ENCODE measurements at places on chromosomes 11 and 22.
A peak's percentile ranks its signal among the peaks of the same experiment; 100 is the strongest.

GRCh38 chr11:19808076-19808911 is 95.7 kb downstream of the NAV2 start:
- DNase-seq = no peak

GRCh38 chr11:119180729-119181676 is 4.3 kb upstream of the NHERF4 start:
- no peak for DNase-seq

- DNase-seq = no peak
Measured at GRCh38 chr11:45737056-45737455, 67.9 kb upstream of the SLC35C1 start.

GRCh38 chr22:48827904-48828555 is 999.6 kb downstream of the BRD1 start:
- no peak for DNase-seq

GRCh38 chr11:130775306-130776060 is 140.8 kb downstream of the SNX19 start:
- DNase-seq = no peak

GRCh38 chr11:10657308-10658271 is 36.0 kb downstream of the IRAG1 start:
- no peak for DNase-seq

DNA sequence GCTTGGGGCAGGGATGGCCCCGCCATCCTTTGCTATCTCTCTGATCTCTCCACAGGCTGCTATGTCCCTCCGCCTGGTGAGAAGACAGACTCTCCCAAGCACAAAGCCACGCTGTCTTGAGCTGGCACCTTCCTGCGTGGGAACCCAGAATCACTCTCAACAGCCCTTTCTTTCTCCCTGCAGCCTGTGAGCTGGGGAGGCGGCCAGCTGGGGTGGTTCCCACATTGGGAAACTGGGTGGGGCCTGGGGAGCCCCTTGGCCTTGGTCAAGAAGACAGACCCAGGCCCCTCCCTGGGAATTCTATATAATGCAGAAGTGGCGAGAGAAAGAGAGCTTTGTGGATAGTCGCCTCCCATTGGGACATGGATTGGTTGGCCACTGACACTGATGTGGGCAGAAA is 129.0 kb upstream of the TIMP3 start:
- DNase-seq = no peak

- no peak for DNase-seq
Measured at GRCh38 chr11:47514825-47515647, 37.9 kb downstream of the CELF1 start.

GRCh38 chr11:128669506-128670270 is 24.2 kb upstream of the FLI1 start:
- no peak for DNase-seq

DNA sequence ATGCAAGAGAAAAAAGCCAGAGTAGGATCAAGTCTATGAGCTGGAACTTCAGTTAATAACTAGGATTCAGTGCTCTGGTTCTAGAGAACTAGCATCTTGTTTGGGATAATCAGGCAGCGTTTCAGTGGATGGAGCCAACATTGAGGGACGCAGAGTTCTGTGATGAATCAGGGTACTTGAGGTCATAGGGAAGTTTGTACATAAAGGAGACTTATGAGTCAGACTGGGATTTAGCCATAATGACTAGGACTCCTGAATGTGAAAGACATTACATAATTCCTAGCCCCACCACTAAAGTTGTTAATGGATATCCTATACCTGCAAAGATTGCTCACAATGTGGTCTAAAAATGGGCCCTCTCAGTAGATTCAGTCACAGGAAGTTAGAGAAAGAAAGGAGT is 6.8 kb downstream of the SLN start:
- no peak for DNase-seq

- DNase-seq = no peak
Measured at GRCh38 chr11:33630936-33631748, 69.5 kb downstream of the C11orf91 start.

- DNase-seq = no peak
Measured at GRCh38 chr11:79536155-79536917, 95.5 kb upstream of the TENM4 start.

DNA sequence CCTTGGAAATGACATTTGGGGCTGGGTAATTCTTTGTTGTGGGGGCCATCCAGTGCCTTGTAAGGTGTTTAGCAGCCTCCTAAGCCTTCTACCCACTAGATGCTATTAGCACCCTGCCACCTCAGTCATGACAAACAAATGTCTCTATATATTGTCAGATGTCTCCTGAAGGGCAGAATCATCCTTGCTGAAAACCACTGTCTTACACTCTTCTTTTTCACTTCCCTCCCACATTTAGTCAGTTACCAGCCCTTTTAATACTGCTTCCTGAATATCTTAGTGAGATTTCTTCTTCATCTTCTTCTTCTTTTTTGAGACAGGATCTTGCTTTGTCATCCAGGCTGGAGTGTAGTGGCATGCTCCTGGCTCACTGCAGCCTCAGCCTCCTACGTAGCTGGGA is 33.1 kb downstream of the TNRC6B start:
- DNase-seq = no peak

GRCh38 chr11:19936461-19936860 is 223.8 kb downstream of the DBX1 start:
- DNase-seq = no peak

- DNase-seq = peak; percentile 84
Measured at GRCh38 chr22:49934891-49935557, 16.6 kb downstream of the CRELD2 start.

GRCh38 chr22:48415520-48415919 is 1412.2 kb downstream of the BRD1 start:
- DNase-seq = no peak

- no peak for DNase-seq
Measured at GRCh38 chr11:19232910-19233503, 7.7 kb downstream of the E2F8 start.

DNA sequence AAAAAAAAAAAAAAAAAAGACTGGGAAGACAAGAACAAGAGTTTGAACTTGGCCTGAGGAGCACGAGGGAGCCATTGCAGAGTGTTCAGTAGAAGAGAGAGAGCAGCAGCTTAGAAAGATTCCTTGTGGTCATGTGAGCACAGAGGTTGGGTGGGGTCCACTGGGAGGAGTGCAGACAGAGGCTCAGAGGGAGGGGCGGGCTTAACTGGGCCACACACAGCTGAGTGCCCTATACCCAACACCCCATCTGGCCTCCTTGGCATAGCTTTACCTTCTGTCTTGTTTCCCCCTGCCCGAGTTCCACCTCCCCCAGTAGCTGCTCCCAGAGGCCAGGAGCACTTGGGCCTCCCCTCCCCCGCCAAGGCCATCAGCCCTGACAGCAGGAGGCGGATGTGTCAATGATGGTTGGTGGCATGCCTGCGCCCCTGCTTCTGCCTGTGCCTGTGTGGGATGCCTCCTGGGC is 12.1 kb downstream of the C11orf86 start:
- DNase-seq = no peak

DNA sequence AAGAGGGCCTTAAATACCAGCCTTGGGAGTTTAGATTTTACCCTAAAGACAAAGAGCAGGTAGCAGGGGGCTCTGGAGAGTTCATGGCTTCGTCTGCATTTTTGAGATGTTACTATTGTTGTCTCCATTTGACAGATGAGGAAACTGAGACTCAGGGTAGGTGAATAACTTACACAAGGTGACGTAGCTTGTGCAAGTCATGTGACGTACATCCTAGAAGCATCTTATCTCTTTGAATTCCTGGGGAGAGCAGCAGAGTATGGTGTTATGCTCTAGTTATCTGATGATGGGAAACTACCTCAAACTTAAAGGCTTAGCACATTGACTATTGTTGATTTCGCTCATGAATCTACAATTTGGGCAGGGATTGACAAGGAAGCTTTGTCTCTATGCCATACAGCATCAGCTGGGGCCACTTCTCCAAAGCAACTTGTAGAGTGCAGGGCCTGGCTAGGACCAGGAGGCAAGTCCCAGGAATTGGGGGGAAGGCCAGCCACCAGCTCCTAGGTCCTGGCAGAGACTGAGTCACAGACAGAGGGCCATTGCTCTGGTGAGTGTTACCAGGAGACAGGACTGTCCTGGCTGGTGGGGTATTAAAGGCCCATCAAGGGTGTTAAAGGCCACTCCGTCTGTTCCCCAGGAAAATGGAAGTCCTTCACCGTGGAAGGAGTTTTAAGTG is 52.1 kb upstream of the TSKU start:
- no peak for DNase-seq

GRCh38 chr11:2166091-2166851 is 5.3 kb upstream of the INS start:
- DNase-seq = no peak

- DNase-seq = no peak
Measured at GRCh38 chr11:13280092-13280722, 2.6 kb downstream of the BMAL1 start.

DNA sequence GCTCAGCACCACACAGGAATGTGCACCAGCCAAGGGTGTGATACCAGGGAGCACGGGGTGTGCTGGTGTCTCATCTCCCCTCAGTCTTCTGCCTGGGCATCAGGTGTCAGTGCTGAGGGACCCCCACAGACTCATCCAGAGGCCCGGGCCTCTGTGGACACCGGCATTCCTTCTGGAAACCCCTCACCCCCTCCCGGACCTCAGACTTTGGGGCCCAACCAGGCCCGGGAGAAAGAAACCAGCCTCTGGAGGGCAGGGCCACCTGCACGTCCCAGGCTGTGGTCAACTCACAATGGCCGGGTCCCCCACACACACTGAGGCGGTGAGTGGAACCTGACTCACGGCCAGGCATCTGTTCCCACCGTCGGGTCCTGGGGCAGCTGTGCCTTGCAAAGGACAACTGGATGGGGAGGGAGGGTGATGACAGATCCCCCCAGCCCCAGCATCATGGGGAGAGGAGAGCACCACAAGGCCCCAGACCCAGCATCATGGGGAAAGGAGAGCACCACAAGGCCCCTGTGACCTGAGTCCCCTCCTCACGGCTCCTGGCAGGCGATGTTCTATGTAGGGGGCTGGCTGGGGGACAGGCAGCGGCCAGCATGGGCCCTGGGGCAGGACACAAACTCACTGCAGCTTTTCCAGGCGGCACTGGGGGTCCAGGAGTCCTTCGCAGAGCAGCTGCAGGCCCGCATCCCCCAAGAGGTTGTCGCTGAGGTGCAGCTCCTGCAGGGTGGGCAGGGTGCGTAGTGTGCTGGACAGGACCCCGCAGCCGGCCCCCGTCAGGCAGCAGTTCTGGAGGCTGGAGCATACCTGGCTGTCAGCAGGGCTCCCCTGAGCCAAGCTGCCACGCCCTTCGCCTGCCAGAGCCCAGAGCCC is 7.6 kb downstream of the RNH1 start:
- DNase-seq = no peak

- DNase-seq = no peak
Measured at GRCh38 chr11:16935518-16936302, 78.5 kb downstream of the PLEKHA7 start.

DNA sequence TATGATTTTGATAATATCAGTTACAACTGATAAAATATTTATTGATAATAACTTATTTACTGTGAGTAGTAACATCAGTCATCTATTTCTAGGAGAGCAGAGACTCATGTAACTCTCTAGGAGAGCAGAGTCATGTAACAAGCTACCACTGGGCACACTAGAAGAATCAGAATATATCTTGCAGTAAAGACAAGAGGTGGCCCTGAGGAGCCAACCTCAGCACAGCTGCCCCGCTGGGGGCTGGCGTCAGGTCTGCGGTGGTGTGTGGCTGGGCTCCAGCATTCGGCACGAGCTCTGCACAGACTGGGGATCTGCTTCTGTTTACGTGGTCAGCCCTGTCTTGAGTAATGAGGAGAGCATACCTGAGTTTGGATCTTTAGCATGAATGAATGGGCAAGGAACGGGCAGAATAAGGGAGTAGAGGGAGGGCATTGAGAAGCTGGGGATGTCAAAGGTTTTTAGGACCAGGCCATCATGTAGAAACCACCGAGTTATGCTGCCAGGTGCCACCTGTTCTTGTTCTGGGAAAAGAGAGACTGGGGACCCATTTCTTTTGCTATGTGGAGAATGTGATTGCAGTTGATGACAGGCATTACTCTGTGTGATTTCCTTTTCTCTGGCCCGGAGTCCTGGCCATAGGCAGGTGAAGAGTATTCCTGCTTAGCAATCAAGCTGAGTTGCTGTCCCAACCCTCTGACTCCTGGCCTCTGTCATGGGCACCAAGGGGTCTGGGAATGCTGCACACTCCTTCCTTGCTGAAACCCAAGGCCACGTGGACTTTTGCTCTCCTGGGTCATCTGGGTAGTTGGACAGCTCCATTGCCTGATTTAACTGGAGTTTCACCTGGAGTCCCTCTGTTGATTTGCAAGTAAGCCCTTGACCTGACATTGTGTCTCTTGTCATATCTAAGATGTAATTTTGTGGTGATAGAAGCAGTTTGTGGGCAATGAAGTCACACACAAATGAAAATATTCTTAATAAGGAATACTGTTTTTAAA is 50.9 kb upstream of the HEPHL1 start:
- DNase-seq = no peak

DNA sequence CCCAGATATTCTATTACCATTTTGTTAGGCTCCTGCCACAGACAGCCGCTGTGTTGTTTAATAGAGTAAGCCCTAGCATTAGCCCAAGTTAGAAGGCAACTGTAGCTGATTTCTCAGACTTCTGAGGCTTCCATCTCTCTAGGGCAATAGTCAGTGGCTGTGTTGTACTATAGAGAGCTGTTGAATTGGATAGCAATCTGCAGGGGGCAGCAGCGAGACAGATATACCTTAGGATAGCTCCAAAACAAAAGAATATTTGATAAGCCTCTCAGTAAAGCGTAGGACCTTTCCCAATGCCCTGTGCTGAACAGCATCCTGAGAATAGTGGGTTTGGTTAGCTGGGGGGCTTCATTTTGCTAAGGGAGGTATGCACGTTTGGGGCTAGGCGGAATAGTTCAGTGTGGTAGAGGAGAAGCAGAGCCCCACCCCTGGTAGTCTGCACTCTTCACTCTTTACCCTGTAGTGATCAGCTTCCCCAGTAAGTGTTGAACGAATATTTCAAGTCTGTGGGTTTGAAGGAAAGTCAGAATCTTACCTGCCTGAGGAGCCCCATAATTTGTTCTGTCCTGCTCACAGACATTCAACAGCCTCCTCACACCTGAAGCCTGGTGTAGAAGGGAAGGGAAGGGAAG is 515.1 kb downstream of the INSC start:
- no peak for DNase-seq

DNA sequence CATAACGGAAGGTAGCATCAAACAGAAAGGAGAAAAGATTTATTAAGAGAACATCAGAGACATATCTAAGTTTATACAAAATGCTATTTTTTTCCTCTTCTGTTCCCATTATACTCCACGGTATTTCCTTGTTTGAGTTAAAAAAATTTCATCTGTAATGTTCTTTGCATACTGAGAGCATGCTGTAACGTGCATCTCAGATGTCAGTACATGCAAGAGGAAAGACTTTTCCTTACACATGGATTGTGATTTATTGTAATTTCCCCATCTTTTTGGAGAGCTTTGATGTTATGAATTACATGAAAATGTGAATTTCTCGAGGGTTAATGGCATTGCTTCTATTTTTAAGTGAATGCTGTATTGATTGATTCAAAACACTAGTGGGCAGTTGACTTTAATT is 1164.0 kb downstream of the LRRC4C start:
- DNase-seq = no peak

GRCh38 chr22:40950962-40951794 is at the start of gene RBX1:
Gene RBX1, plus strand, starts transcription at chr22:40951378. Its CDS starts 21 bp downstream, at chr22:40951399.
- peak; percentile 97 for DNase-seq

GRCh38 chr22:37157516-37158285 is 8.0 kb upstream of the IL2RB start:
- no peak for DNase-seq

- no peak for DNase-seq
Measured at GRCh38 chr11:72753341-72754148, 1.3 kb upstream of the ARAP1 start.

All from activated CD8-positive, alpha-beta memory T cell treated with anti-CD3 and anti-CD28 coated beads for 4 hours (primary cell).